Head of caudate nucleus (tissue), 42 donors: ENCODE measurements at places on chromosomes 11 and 22.

- DNase-seq = no peak
These were observed 44.4 kb upstream of the CLDN5 start for GRCh38 chr22:19568337-19569275.

DNA sequence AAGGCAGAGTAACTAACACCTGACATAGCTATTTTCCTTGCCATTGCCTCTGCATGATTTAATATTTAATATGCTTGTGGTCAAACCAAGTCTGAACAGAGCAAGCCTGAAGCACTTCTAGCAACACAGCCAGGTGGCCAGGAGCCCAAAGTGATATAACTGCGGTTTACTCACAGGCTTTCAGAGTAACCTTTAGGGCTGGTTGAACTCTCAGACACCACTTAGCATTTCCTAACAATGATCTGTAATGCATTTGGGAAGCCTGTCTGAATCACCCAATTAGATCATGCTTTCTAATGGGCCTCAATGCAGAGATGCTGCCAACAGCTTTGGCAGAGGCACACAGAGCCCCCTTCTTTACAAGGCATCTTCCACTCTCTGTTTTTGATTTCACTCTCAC is 96.1 kb downstream of the FDX1 start:
- DNase-seq = no peak

GRCh38 chr22:40838486-40838885 is 18.0 kb downstream of the ST13 start:
- no peak for DNase-seq

GRCh38 chr22:43479962-43480361 is 68.1 kb downstream of the MPPED1 start:
- no peak for DNase-seq

- DNase-seq = no peak
These were observed 31.4 kb downstream of the ARAP1 start for GRCh38 chr11:72720784-72721183.

DNA sequence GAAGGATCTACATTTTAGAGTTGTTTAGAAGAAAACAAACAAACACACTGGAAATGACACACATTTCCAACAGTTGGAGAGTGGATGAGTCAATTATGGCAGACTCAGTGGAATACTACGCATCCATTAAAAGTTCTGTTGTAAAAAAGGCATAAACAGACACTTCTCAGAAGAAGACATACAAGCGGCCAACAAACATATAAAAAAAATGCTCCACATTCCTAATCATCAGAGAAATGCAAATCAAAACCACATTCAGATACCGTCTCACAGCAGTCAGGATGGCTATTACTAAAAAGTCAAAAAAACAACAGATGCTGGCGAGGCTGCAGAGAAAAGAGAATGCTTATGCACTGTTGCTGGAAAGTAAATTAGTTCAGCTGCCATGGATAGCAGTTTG is 298.2 kb downstream of the DDX10 start:
- DNase-seq = no peak

DNA sequence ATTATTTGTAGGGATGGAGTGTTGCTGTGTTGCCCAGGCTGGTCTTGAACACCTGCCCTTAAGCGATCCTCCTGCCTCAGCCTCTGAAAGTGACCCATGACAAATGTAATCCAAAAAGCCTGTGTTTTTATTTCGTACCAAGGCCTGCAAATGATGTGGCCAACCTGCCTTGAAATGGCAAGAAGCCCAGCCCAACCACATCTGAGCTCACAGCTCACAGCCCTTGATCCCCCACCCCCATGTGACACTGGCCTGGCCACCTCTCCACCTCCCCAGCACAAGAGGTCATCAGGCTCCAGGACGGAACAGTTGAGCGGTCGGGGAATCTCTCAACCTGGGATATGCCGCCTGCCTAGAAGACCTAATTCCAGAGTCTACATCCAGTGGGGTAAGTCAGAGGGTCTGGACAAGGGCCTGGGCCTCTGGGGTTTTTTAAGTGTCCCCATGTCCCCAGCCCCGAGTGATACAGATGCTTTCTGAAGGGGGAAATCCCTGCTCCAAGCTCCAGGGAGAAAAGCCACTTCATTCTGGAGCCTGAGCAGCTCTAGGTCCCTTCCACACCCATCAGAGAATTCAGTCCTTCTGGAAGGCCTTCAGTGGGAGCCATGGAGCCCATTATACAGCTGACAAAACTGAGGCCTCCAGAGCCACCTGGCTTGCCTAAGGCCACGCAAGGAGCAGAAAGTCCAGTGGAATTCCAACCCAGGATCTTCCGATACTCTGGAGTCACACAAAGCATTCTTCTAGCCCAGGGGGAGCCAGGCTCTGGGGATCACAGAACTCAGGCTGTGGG is 70.7 kb downstream of the MN1 start:
- DNase-seq = no peak

- DNase-seq = no peak
These were observed 11.5 kb downstream of the TNKS1BP1 start for GRCh38 chr11:57313071-57313787.

- peak; percentile 83 for DNase-seq
These were observed 47.8 kb downstream of the DBX1 start for GRCh38 chr11:20112291-20113148.

DNA sequence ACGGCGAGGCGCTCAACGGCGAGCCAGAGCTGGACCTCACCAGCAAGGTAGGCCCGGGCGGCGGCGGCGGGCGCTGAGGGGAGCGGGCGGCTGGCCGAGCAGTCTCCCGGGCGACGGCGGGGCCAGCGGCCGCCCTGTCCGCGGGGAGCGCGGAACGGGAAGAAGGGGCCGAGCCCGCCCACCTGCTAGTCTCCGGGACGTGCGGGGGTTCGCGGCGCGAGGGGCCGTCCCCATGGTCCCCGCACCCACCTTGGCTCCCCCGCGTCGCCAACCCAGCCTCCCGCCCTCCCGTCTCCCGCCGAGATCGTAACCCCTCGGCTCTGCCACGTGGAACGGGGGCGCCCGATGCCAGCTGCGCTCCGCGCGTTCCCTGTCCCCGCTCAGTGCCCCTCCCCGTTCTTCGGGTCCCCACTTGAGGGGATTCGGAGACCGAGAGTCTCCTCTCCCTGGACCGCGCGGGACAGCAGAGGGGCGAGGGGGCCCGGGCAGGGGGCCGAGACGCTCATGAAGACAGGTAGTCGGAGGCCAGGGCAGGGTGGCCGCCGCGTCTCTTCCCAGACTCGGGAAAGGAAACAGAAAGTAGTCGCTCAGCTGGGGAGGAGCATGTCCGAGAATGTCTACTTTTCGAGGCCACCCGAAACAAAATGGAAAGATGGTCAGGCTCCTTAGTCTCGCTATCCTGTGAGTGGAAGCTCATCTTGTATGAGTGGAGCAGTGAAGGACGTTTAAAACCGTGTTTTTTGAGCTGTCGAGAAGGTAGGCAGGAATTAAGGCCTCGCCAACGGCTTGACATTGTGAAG is 557 bp downstream of the GTPBP1 start:
- DNase-seq = peak; percentile 75

DNA sequence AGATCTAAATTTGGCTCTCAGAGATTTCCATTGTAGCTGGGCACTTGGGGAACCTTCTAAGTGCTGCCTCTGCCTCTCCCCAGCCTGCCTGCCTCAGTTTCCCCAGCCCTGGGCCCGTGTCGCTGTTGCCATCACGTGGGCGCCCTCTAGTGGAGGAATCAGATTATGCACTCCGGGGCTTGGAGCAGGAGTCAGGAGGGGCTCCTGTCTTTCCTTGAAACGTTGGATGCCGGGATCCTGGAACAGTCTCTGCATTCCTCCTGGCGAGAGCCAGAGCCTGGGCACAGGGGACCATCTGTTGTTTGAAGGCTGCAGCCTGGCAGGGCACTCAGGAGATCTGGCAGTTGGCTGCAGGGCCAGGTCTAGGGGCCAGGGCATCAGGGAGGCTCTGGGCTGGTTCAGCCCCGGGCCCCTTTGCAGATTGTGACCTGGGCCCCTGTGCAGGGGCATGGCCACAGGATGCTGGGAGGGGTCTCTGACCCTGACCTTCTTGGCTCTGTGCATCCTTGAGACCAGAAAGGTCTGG is 71.6 kb downstream of the LRP5 start:
- DNase-seq = peak; percentile 83

DNA sequence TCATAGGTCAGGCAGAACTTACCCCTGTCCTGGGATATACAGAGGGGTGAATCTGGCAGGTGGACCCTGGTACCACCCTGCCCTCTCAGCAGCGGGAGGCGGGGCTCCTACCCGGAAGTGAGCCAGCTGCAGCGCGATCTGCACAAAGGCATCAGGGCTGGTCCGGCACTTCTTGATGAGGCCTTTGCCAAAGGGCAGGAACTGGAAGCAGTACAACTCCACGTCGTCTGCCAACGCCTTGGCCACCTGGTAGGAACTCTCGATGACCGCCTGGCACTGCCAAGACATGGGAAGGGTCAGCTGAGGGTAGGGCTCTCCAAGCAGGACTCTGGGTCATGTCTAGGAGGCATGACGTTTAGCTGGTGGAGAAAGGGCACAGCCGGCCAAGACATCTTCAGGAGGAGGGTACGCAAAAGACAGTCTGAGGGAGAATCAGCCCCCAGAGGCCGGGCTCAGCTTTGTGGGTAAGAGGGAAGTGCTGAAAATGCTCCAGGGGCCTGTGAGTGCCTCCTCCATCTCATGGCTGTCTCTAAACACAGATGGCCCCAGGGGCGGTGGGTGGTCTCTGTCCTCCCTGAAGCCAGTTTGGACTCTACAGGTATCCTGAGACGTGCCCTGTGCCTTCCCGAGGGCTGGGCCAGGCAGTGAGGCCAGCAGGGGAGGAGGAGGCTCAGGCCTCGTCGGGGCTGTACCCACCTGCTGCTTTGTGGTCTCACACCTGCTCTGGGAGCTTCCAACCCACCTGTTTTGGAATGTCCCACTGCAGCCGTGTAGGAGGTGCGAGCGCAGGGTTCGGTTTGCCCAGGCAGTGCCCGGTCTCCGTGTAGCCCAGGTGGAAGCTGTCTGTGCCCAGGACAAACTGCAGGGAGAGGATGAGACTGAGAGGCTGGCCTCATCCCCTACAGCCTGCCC is 6.7 kb downstream of the CPT1B start:
- DNase-seq = no peak

DNA sequence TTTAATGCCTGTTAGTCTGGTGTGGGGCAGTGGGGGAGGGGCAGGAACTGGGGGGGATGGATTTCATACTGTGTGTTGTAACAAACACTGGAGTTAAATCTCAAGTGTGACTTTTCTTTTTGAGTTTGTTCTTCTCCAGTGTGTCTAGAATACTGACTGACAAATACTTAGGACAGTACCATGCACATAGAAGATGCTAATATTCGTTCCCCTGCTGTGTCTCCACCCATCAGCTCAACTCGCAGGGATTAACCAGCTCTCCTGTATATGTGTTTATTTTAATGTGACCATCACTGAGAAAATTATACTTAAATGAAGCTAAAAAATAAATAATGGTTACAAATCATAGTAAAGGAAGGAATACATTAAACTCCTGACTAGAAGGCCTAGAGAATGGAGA is 150.9 kb upstream of the E2F8 start:
- no peak for DNase-seq

- no peak for DNase-seq
These were observed 6.0 kb downstream of the CBX7 start for GRCh38 chr22:39146256-39147101.

- no peak for DNase-seq
These were observed 44.8 kb upstream of the AMPD3 start for GRCh38 chr11:10410106-10410843.

GRCh38 chr11:26742966-26743365 is 21.1 kb upstream of the SLC5A12 start:
- no peak for DNase-seq

GRCh38 chr22:42077486-42078125 is 1.9 kb upstream of the SMDT1 start:
- no peak for DNase-seq

- DNase-seq = no peak
These were observed 37.2 kb downstream of the TP53I11 start for GRCh38 chr11:44913502-44913901.

DNA sequence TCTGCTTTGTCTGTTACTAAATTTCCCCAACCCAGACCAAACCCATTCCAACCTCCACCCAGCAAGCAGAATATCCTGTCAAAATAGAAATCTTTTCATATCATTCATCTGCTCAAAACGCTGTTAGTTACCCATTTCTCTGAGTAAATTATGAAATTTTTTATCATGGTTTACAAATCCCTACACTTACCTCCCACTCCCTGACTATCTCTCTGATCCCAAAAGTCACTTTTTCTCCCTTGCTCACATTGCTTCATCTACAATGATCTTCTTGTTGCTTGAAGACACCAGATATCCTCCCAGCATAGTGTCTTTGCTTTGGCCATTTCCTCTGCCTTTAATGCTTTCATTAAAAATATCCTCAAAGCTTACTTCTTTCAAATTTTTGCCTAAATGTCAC is 195.5 kb upstream of the CTSC start:
- no peak for DNase-seq
